ENCODE measurements at places on chromosomes 6 and 20.
A peak's percentile ranks its signal among the peaks of the same experiment; 100 is the strongest.

DNA sequence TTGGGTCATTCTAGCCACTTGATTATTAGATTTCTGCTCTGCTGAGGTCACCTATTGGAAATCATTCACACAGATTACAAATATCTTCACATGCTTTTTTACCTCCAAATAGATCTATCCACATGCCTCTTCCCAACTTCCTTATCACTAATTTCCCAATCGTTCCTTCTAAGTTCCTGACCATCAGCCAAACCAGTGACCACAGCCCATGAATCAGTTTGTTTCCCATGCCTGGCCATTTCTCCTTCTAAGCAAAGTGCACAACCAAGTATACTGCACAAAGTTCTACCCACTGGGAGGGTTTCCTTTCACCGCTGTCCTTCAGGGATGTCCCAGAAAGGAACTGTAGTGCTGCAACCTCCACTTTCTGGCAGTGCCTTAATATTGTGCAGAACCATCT lies 140.5 kb upstream of the SYNDIG1 start:
- DNase-seq, result no peak

DNA sequence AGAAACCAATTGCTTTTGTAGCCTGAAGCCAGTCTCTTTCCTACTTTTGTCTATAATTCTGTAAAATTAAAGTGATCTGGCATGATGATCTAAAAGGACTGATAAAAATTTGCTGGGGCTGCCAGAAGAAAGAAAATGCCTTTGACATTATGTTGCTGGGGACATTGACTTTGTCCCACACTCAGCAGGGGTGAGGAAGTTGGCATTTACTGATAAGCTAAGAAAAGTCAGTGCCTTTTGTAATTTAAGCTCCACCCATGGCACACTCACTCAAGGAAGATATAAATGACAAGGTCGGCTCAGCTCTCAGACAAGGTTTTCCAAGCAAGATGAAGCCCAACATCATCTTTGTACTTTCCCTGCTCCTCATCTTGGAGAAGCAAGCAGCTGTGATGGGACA lies at the start of gene SEMG1:
TSS of gene SEMG1 (plus strand) at position 309 of the 400 bp plus-strand sequence. CDS start at position 330, 21 bp downstream.
- no peak for DNase-seq

- peak; percentile 34 for DNase-seq
These were observed 12.4 kb upstream of the F13A1 start for GRCh38 chr6:6332811-6333244.

GRCh38 chr6:168162366-168162765 lies 83.4 kb upstream of the FRMD1 start:
- DNase-seq, result no peak

DNA sequence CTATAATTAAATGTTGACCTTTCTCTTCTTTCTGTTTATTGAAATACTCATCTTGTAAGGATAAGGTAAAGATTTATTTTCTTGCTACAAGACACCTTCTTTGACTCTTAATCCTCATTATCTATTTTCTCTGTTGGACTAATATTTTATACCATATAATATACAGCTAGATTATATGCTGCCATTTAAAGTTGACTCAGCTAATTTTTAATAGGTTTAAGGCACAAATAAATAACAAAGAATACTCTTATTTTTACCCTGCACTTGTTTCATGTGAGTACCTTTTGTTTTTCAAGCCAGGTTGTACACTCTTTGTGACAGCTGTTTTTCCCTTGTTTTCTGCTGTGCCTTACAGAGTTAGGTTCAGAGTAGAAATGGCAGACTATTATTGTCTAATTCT lies 83.9 kb upstream of the ASCC3 start:
- no peak for DNase-seq

DNA sequence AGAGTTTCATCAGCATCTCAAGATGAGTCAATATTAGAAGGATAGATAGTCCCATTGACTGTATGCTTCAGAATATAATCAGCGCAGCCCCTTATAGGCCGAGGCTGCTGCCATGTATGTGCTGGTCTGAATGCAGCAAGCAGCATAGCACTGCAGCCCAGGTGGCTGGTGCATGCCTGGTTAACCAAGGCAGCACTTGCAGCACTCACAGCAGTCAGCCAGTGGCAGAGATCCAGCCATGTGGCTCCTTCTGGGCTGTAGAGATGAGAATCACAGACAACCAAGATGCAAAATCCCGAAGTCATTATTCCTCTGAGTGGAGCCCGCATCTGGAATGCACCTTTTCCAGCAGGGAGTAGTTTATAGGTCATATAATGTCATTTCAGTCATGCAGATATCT lies 251.9 kb downstream of the UST start:
- no peak for DNase-seq

DNA sequence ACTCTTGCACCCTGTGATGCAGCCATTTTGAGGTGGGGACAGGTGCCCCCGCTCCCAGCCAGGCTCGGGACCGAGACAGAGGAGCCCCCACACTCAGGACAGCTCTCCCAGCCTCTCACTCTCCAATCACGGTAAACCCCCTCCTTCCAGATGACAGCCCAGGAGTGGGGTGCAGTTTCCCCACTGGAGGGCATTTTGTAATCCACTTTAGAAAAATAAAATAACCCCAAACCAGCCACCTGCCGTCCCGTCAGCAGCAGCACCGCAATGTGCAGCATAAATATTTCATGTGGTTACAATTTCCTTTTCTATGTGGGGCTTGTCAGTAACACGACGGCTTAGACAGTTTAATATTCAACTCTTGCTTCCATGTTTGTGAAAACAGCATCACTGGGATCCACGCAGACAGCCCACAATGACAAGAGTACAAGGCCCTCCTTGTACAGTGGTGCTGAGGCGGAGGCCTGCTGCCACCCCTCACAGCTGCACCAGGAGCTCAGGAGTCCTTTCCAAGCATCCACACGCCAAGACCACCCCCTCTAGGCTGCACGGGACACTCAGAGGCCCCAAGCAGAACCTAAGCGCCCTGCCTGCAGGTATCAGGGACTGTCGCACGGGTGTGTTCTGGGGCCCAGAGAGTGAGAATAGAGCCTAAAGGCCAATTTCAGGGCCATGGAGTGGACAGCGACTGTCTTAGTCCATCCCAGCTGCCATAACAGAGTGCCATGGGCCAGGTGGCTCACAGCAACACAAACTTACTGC lies 116.7 kb downstream of the JPH2 start:
- no peak for DNase-seq

GRCh38 chr6:35181308-35181932 lies 32.3 kb upstream of the SCUBE3 start:
- DNase-seq, result no peak

DNA sequence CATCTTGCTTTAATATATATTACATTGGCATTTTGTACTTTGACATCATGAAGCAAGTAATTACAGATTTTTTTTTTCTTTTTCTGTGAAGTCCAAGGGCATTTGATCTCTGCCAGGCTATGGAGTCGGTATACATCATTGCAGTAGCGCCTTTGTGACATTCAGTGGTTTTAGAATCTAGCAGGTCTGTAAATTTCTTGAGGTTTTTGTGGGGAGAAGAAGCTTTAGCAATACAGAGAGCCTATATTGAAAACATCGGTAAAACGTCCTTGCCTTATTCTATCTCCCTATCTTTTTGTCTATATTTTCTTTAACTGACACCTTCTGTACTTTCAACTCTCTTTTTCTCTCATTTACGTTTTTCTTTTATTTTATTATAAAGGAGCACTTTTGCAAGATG lies 47.2 kb downstream of the DUSP22 start:
- DNase-seq, result no peak

DNA sequence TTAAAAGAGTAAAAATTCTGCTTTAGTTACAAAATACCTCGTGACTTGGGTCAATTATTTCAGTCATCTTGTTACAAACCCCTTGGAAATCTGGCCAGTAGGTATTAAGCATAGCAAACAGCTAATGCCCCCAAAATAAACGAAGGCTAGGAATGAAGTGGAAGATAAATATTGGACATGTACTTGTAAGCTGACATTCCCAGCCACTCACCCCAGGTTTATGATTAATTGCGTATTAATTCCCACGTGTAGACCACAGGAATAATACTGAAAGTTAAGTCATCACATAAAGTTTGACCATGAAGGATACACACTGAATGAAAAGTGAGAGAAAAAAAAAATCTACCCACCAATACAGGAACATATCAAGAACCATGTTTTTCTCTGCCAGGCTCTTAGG lies 936.5 kb upstream of the ADGRB3 start:
- no peak for DNase-seq

GRCh38 chr6:107670792-107671199 lies 153.3 kb downstream of the SCML4 start:
- DNase-seq, result peak; percentile 35

GRCh38 chr6:138559143-138559542 lies 59.8 kb upstream of the NHSL1 start:
- no peak for DNase-seq

DNA sequence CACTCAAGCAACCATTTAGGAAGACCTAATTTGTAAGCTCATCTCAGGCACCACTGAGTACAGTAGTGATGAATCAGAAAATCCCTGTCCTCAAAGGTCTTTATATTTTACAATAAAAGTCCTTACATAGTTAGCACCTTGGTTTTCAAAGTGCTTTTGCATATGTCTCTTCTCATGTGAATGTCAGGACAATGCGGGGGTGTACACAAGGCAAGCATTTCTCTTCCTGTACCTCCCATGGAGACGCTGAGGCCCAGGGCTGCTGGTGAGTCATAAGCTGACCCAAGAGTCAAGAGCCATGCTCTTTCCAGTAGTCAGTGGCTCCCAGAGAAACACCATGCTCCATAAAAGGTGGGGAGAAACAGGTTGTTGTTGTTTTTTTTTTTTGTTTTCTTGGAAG lies 174.0 kb downstream of the GJA10 start:
- no peak for DNase-seq

GRCh38 chr6:155377061-155377460 lies 62.8 kb upstream of the TFB1M start:
- DNase-seq, result no peak

DNA sequence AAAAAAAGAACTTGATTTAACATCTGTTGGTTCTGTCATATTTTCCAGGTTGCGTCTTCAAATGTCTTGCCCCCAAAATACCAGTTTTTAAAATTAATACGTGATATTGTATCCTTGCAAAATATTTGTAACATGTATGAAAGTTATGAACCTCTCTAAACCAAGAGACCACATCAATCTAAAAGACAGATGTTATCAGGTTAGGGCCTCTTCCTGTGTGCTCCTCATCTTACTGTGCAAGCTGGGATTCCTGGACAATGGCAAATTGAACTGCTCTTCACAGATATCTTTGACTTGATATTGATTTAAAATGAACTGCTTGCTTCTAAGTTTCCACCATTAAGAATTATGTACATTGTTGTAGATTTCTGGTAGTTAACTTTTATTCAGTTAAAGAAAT lies 9.6 kb downstream of the TMEM239 start:
- DNase-seq, result no peak

- no peak for DNase-seq
These were observed 108.6 kb downstream of the NRN1 start for GRCh38 chr6:5898102-5898501.

DNA sequence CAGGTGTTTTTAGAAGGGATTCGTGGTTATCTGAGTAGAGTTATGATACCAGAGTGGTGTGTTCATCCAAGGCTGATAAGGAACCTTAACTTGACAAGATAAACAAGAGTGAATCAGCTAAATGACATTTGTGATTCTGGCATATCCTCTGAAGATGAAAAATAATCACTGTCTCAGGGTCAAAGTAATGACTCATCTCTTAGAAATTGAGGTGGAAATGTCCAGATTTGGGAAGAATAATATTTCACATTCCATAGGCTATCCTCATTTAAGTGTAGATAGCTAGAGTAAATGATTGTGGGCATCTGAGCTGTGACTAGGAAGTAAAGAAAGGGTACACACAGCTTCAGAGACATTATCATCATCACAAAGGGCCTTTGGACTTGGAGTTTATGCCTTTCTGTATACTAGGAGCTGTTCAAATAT lies 255.7 kb downstream of the GJA1 start:
- no peak for DNase-seq

GRCh38 chr20:37864298-37864697 lies 38.6 kb upstream of the VSTM2L start:
- no peak for DNase-seq

GRCh38 chr6:88964509-88964908 lies 1.1 kb upstream of the RNGTT start:
- DNase-seq, result no peak

GRCh38 chr6:149461670-149462069 lies 23.1 kb downstream of the ZC3H12D start:
- DNase-seq, result no peak

DNA sequence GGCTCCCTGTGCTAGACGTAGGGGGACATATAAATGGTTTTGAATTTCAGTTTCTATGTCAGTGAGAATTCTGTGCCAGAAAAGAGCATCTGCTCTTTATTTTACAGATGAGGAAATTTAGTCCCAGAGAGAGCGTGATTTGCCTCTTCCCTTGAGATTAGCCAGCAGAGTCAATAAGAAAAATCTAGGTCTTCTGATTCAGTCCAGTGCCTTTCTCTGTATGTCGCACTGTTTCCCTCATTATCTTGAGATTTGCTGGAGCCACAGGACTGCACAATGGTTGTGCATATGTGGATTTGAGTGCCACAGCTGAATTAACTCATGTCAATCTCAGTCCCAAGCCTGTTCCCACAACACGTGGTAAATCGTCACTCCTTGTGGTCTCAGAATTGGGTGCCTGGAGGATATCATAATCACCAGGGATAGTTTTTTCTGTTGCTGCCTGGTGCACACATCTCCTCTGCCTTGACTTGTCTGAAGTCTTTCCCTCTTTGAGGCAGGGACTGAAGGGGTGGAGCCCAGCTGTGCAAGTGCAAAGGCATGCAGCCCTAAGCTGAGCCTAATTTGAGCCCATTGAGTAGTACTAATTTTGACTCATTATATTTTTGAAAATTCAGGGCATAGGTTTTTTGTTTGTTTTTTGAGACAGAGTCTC lies 276.7 kb downstream of the SOX4 start:
- no peak for DNase-seq

DNA sequence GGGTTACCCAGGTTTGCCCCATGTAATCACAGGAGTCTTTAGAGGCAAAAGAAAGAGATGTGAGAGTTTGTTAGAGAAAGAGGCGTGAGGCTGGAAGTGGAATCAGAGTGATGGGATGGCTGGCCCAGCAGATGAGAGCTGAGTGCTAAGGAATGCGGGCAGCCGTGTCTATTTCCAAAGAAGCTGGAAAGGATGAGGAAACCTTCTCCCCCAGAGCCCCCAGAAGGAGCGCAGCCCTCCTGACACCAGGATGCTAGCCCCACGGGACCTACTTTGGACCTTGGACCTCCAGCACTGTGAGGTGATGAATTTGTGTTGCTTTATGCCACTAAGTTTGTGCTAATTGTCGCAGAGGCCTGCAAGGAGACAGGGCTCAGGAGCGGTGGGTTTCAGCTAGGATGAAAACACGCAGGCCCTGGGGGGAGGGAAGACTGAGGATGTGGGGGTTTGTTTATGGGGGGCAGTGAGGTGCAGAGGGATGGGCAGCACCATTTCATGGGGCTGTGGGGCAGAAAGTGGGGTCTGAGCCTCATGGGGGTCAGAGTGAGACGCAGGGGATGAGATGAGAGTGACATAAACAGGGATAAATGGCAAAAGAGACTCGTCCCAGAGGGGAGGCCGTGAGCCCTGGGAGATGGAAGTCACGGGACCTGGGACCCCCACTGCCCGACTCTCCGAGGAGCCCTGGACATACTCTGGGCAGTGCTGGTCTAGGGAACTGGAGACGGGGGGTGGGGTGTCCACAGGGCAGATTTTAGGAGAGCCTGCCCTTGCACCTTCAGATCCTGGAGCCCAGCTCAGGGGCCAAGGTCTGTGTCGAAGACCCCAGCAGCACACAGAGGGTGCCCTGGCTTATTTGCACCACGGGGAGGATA lies 160.2 kb downstream of the NFATC2 start:
- no peak for DNase-seq

- no peak for DNase-seq
These were observed 124.6 kb downstream of the REV3L start for GRCh38 chr6:111358454-111358853.

- DNase-seq, result no peak
These were observed 678.6 kb downstream of the MAFB start for GRCh38 chr20:40010483-40010882.

GRCh38 chr6:35035481-35036030 lies 105.6 kb downstream of the TCP11 start:
- DNase-seq, result no peak
